ENCODE measurements at places on chromosomes 11 and 22.

DNA sequence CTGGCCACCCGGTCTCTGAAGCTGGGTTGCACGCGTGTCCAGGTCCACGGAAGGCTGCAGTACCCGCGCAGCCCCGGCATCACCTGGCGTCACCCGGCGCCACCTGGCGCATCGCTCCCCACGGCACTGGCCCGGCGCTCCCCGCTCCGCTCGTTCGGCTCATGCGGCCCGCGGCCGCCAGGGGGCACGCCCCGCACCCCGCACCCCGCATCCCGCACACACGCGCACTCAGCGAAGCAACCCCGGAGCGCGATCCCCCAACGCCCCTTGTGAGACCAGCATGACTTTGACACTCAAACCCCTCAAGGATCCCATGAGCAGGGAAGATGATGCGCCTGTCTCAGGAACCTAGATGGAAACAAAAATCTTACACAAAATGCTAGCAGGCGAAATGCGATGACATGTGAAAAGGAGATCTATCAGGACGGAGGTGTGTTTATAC lies 11.9 kb downstream of the B3GNT6 start:
- H3K27me3 ChIP-seq, result peaks cover 34% of the 10 kb centered on the region
- DNase-seq, result peak; percentile 54
- peak overlapping the region; percentile 5 for H3K4me3 ChIP-seq
- H3K27ac ChIP-seq, result no peak overlapping the region
- peaks cover 10% of the 10 kb centered on the region for H3K4me1 ChIP-seq
- no peaks in the 10 kb centered on the region for H3K36me3 ChIP-seq

DNA sequence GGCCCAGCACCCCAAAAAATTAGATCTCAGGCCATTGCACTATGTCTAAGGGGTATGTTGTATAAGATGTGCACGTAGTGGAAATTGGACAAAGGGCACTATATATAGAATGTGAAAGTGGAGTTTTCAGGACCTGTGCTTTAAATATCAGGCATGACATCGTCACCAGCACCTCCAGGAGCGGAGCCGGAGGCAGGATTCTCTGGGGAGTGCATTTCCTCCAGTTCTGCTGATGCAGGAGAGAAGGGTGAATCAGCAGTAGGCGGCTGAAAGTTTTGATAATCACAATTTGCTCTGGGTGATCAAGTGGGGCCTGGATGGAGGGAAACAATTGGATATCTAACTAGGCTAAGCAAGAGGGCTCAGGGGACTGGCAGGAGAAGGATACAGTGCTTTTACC lies 69.1 kb upstream of the NTM start:
- DNase-seq, result no peak
- no peaks in the 10 kb centered on the region for H3K36me3 ChIP-seq

DNA sequence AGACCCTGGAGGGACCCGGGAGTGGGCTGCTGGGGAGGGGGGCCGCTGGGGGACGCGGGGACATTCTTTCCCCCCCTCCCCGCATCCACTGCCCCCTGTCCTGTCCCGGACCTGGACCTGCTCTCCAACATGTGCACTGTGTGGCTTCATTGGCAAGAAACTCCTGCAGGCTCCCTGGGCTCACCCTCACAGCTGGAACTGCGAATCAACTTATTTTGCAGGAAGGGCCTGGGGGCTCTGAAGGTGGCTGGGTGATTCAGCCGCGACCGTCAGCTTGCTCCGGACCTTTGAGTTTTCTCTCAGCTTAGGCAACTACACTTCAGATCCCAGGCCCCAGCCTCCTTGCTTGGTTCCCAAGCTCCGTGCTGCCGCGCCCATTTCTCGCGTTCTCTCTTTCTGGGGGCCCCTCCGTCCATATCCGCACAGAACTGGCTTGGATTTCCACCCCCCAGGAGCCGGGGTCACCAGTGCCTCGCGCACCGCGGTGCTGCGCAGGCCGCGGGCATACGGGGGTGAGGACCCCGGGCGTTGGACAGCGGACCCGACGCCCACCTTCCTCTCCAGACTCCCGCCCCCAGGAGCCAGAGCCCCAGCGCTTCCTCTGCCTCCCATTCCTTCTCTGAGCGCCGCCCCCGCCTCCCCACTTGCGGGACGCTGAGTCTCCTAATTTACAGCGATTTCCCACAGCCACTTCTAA lies 471 bp upstream of the AHNAK start:
- peaks cover 65% of the 10 kb centered on the region for H3K4me1 ChIP-seq
- no peak for DNase-seq
- H3K36me3 ChIP-seq, result no peaks in the 10 kb centered on the region
- peak overlapping the region; percentile 84 for H3K4me3 ChIP-seq
- H3K27me3 ChIP-seq, result no peaks in the 10 kb centered on the region

- peaks cover 3% of the 10 kb centered on the region for H3K27me3 ChIP-seq
- DNase-seq, result no peak
- peaks cover 20% of the 10 kb centered on the region for H3K4me1 ChIP-seq
- H3K4me3 ChIP-seq, result no peak overlapping the region
These were observed 7.4 kb downstream of the BATF2 start for GRCh38 chr11:64989416-64989815.

DNA sequence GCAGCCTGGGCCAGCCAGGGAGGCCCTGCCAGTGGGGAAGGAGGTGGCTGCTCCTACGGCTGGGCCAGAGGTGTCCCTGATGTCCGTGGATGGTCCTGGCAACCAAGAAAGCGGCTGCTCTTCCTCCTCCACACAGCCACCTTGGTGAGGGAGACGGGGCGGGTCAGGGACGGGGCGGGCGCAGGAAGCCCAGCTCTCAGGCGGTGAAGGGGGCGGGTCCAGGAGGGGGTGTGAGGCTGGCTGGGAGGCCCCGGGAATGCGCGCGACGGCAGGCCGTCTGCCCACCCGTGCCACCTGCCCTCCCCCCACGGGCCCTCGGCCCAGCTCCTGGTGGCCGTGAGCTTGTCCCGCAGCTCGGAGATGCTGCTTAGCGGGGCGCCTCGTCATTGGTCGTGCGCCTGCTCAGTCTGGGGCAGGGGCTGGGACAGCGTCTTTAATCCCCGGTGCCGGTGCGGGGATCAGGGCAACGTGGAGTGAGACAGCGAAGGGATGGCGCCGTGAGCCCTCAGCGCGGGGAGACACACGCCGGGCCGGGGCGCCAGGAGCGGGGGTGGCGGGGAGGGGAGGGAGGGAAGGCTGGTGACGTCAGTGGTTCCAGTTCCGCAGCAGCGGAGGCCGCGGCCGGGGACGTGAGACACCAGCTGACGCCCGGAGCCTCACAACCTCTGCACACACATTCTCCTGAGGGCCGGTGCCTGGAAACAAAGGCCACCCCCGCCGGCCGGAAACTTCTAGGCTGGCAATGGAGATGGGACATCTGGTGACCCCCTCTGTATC lies 6.7 kb upstream of the BRSK2 start:
- peak overlapping the region; percentile 68 for H3K4me3 ChIP-seq
- H3K4me1 ChIP-seq, result peaks cover 1% of the 10 kb centered on the region
- no peaks in the 10 kb centered on the region for H3K36me3 ChIP-seq
- H3K27me3 ChIP-seq, result peaks cover 48% of the 10 kb centered on the region
- no peak overlapping the region for H3K27ac ChIP-seq

DNA sequence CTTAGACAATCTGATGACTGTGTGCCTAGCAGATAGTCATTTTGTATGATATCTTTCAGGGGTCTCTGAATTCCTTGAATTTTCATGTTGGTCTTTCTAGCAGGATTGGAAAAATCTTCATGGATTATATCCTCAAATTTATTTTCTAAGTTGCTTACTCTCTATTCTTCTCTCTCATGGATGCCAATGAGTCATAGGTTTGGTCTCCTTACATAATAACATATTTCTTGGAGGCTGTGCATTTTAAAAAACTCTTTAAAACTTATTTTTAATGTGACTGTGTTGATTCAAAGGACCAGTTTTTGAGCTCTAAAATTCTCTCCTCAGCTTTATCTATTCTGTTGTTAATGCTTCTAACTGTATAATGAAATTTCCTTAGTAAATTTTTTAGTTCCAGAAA lies 198.7 kb downstream of the AASDHPPT start:
- no peak overlapping the region for H3K27ac ChIP-seq
- H3K36me3 ChIP-seq, result no peaks in the 10 kb centered on the region

Data from mesothelial cell of epicardium (in vitro differentiated cells).